Motor neuron (in vitro differentiated cells): ENCODE measurements at places on chromosomes 1 and 21.
A peak's percentile ranks its signal among the peaks of the same experiment; 100 is the strongest.

- ATAC-seq, result no peak
Observed at GRCh38 chr1:94602316-94602715, 60.8 kb upstream of the F3 start.

- ATAC-seq, result peak; percentile 97
Observed at GRCh38 chr1:218284917-218285635, at the start of gene RRP15. TSS of gene RRP15 (plus strand) at chr1:218285293. CDS start at chr1:218285317, 24 bp downstream.

DNA sequence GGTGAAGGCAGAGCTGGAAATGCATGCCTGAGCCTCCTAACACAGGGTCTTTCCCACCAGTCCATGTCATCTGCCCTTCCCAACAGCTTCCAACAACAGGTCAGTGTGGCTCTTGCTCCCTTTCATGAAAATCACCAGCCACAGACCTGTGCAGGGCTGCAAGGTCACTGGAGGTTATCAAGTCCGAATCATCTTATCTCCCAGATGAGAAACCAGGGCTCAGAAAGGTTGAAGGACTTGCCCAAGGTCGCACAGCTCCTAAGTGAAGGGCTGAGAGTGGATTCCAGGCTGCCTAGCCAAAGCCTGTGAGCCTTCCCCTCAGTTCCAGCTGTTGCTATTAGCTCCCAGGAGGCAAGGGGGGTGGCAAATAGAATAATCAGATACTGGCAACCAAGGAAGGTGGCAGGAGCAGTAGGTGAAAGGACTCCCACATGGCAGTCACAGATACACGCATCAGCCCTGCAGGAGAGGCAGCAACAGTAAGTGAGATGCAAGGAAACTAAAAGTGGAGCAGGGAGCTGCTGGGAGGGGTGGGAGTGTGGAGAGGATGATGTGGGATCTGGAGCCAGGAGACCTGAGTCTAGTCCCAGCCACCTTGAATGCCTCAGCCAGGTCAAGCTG is 74.2 kb downstream of the SSBP3 start:
- ATAC-seq, result no peak

DNA sequence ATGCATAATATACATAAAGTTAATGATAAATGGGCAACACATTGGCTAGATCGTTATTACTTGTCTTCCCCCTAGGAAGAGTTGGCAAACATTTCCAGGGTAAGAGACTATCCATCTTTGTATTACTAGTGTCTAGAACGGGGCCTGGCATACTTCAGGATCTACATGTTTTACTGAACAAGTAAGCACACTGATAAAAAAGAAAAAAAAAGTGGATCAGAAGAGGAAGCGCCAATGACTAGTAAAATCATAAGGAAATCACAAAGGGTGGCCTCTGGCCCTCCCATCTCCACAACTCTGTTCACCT is 482 bp downstream of the TM2D1 start:
- ATAC-seq, result no peak

DNA sequence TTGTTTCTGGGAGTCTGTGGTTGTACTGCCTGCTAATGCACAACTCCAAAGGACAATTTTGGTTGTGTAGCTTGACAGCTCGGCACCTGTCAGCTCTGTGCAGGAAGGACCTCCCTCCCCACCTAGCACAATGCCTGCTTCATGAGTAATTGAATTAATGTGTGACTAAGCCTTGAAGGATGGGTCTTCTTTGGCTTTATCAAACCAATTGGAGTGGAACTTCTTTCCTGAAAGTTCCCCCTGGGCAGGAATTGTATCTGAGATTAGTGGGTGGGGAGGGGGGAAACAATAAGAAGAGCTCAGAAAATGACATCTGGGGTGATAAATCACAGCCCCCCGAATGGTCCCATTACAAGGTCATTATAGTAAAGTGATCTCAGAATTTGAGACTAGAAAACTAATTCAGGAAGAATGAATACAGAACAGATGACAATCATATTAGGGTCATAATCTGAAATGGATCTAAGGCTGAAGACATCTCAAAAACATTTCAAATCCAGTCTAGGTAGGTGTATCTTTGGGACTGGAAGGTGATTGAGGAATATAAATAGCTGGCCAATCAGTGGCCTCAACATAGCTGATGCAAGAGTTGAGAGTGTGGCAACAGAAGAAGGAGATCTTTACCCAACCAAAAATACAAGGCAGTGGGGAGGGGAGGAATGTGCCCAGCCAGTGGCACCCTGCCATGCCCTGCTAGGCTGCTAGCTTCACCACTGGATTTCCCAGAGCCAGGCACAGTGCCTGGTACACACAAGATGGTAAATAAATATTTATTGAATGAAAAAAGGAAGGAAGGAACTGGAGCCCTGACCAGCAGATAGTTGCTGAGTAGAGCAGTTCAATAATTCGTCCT is 10.1 kb upstream of the SESN2 start:
- no peak for ATAC-seq

DNA sequence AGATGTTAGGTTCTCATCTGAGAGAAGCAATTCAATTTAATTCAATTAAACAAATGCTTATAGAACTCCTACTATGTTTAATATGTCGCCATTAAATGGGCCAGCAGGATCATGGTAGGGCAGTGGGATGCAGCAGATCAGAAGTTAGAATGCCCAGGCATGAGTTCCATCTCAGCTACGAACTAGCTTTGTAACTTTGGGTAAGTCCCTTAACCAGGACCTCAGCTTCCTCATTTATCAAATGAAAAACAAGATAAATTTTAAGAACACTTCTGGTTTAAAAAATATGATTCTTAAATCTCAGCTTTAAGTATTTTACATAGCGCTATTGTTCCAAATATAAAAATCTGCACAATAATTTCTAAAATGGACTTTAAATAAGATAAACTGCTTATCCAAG is 67.5 kb upstream of the GFI1 start:
- ATAC-seq, result no peak

GRCh38 chr1:22782406-22782805 is 71.8 kb downstream of the EPHB2 start:
- ATAC-seq, result peak; percentile 46

DNA sequence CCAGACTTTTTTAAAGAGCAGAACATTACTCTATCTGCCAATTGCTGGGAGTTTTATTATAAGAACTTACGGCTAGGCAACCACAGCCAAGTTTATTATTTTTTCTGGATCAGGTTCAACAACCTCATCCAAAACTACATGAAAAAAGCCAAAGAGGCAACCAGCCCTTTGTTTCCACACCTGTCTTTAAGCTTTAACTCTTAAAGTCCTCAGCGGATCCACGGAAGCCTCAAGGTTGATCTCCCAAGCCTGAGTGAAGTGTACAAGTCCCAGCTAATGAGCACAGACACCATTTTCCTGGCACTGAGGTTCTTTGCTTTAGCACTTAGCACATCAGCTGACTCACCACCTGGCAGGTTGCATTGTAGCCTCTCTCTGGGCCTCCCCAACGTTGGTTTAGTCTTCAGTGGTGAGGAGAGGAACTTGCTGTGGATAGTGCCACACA is 143.1 kb downstream of the TGFBR3 start:
- no peak for ATAC-seq

DNA sequence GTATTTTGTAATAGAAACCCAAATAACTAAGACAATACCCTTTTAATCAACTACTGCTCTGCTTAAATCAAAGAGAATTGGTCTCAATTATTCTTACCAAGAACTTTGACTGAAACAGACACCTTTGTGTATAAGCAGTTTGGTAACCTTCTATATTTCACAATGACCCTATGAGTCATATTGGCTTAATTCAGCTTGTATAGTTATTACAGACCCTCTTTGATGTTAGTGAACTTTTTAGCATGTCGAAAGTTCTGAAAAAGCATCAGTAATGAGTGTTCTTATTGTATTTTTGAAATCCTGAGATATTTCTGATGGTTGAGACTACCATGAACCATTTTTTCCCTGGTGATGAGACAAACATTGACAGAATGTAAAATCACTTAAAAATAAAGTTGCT is 43.3 kb upstream of the RABGAP1L start:
- ATAC-seq, result no peak

GRCh38 chr1:95407886-95408291 is 173.9 kb downstream of the RWDD3 start:
- peak; percentile 76 for ATAC-seq

GRCh38 chr1:43774359-43774758 is 67.0 kb downstream of the ST3GAL3 start:
- ATAC-seq, result no peak

DNA sequence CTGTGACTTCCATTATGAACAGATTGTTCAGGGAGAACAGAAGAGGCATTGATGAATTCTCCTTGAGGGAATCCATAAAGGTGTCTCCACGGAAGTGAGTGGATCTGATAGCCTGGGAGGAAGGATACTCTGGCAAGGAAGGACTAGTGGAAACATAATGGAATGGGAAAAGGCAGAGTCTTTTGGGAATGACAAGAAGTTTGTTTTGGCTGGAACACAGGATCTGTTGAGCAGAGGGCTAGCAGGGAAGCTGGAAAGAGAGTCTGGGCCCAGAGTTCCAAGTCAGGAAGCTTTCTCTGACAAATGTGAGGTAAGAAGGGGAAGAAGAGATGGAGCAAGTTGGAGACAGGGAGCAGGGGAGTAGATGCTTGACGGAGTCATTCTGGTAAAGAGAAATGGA is 8.1 kb downstream of the ADAMTS5 start:
- no peak for ATAC-seq

- ATAC-seq, result no peak
Observed at GRCh38 chr21:27813750-27814149, 846.9 kb upstream of the ADAMTS5 start.

DNA sequence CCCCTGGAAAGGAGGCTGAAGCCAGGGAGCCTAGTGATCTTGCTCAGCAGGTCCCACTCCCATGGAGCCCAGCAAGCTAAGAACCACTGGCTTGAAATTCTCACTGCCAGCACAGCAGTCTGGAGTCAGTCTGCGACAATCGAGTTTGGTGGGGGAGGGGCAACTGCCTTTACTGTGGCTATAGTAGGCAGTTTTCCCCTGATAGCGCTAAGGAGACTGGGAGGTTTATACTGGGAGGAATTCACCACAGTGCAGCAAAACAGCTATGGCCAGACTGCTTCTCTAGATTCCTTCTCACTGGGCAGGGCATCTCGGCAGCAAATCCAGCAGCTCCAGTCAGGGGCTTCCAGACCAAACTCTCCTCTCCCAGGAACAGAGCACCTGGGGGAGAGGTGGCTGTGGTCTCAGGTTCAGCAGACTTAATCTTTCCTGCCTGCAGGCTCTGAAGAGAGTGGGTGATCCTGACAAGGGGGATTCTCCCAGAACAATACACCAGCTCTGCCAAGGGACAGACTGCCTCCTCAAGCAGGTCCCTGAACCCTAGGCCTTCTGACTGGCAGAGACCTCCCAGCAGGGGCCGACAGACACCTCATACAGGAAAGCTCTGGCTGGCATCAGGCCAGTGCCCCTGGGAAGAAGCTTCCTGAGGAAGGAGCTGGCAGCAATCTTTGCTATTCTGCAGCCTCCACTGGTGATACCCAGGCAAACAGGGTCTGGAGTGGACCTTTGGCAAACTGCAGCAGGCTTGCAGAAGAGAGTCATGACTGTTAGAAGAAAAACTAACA is 548.5 kb upstream of the NEGR1 start:
- ATAC-seq, result no peak

DNA sequence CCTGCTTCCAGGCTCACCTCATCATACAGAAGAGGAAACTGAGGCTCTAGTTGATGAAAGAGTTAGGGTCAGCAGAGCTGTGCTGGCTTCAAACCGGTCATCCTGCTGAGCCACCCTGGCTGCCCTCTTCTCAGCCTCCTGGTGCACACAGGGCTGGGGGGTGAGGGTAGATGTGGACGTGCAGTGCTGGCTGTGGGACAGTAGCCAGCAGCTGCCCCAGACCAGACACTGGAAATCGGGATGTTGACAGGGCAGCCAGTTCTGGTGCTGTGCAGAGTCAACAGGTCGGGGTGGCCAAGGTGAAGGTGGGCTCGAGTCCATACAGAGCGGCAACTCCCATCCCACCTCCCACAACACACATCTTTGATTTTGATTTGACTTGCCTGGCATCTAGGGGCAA is 1.5 kb upstream of the CLCNKA start:
- no peak for ATAC-seq

- ATAC-seq, result no peak
Observed at GRCh38 chr1:239733995-239734394, 347.6 kb downstream of the CHRM3 start.

DNA sequence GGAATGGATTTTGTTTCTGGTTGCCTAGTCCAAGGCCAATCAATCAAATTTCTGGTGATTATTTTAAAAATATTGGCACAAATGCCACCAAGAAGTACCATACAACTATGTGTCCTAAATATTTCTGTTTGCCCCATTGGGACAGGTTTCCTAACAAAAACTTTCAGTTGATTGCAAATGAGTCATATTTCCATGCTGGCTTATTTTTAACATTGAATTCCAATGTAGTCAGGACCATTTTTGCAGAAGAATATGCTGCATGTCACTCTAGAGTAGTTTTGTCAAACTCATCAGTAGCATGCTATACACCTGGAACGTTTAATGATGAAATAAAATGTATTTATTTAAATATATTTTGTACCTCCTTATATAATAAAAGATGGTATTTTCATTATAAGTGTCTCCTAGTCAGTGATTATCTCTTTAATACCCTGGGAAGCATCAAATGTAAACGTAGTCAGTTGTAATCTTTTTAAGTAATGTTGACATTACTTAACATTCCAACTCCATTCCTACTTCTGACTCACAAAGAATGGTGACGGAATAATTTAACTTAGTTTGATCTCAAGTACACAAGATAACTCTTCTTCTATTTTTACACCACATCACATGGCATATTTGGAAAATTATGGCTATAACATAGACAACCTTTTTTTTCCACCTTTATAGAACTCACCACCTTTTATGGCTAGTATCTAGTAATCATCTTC is 39.0 kb upstream of the USH2A start:
- ATAC-seq, result no peak

DNA sequence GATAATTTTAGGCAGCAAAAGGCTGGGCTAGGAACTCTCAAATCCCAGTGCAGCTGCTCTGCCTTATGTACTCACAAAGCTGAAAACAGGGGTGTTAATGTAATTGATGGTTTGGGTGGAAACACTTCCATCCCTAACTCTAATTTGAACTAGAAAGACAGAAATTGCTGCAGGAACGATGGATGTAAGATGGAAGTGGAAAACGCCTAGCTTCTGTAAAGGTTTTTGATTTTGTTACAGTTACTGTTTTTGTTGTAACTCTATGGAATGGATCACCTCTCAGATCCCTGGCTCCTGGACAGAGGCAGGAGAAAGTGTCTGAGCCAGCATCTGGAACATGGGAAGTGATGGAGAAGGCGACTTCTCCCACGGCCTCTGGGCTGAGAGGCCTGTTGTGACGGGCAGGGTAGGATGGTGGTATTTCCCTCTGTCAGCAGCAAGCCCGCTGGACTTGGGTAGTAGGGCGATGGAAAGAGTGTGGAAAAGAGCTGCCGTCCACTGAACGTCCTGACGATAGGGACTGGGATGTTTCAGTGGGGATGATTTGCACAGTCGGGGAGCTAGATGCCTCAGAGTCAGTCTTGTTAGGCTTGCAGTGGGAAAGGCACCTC is 1.6 kb downstream of the TRAF5 start:
- ATAC-seq, result no peak

- no peak for ATAC-seq
Observed at GRCh38 chr1:114770989-114771388, 9.5 kb downstream of the SIKE1 start.
